ENCODE measurements at places on chromosomes 4 and X.

DNA sequence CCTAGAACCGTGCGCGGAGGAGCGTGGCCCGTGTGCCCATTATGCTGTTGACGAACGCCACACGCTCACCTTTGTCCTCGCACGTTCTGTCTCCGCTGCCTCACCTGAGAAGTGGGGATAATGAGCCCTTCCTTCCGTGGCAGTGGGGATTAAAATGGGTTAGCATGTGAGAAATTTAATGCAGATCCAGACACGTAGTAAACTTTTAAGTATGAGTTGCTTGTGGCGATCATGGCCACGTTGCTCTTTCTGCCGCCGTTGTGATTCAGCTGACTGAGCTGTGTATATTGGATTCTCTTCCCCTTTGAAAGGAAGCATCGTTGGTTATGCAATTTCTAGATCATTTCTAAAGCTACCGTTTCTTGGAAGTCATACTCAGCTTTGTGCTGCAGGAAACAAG lies 16.5 kb downstream of the TBC1D14 start:
- DNase-seq = peak; percentile 27

GRCh38 chr4:169200361-169201030 lies 70.3 kb downstream of the SH3RF1 start:
- no peak for DNase-seq

GRCh38 chr4:100254237-100254636 lies 64.0 kb upstream of the DDIT4L start:
- no peak for DNase-seq

GRCh38 chr4:125200556-125200955 lies 114.2 kb upstream of the FAT4 start:
- DNase-seq = no peak

DNA sequence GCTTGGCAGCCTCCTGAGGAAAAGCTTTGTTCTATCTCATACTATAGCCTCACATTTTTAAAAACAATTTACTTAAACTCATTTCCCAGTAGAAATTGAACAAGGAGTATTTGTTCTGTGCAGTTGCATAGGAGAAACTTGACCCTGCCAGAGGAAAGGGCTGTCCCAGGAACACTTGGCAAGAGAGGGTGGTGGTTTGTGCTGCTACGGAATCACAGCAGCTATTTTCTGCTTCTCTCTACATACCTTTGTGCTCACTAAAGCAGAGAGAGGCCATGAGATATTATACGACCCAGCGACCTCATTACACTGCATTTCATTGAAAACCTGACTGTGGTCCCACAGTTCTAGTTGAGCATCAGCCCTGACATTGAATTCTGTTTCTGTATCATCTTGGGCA lies 83.1 kb upstream of the LANCL3 start:
- DNase-seq = no peak

DNA sequence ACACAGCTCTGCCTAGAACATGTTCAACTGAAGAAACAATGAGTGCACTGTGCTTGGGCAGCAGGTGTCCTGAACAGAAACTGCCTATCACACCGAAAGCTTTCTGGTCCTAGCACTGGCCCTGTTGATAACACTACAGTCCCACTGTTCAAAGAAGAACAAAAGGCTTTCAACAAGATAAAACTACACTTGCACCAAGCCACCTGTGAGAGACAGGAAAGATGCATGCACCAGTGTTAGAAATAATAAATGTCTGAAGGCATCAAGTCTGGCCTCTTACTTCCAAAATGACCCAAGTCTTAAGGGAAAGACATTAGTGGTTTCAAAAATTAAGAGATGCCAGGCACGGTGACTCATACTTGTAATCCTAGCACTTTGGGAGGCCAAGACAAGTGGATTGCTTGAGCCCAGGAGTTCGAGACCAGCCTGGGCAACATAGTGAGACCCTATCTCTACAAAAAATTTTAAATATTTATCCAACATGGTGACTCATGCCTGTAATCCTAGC lies 68.7 kb downstream of the APBB2 start:
- no peak for DNase-seq

- no peak for DNase-seq
Observed at GRCh38 chr4:10403633-10404445, 53.4 kb downstream of the ZNF518B start.

GRCh38 chr4:98657531-98658286 lies 702 bp downstream of the TSPAN5 start:
- peak; percentile 63 for DNase-seq

DNA sequence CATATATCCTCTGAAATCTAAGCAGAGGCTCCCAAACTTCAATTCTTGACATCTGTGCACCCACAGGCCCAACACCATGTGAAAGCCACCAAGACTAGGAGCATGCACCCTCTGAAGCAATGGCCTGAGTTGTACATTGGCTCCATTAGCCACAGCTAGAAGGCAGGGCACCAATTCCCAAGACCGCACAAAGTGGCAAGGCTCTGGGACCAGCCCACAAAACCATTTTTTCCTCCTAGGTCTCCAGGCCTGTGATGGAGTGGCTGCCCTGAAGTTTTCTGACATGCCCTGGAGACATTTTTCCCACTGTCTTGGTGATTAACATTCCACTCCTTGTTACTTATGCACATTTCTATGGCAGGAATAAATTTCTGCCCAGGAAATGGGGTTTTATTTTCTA lies 232.2 kb upstream of the GRID2 start:
- DNase-seq = no peak

GRCh38 chr4:41006141-41006540 lies 208.2 kb downstream of the APBB2 start:
- DNase-seq = no peak

- DNase-seq = no peak
Observed at GRCh38 chr4:17055788-17056187, 157.3 kb upstream of the LDB2 start.

- DNase-seq = peak; percentile 37
Observed at GRCh38 chrX:108091878-108092291, 307 bp downstream of the ATG4A start.

- no peak for DNase-seq
Observed at GRCh38 chr4:117634716-117635115, 399.6 kb upstream of the NDST3 start.

DNA sequence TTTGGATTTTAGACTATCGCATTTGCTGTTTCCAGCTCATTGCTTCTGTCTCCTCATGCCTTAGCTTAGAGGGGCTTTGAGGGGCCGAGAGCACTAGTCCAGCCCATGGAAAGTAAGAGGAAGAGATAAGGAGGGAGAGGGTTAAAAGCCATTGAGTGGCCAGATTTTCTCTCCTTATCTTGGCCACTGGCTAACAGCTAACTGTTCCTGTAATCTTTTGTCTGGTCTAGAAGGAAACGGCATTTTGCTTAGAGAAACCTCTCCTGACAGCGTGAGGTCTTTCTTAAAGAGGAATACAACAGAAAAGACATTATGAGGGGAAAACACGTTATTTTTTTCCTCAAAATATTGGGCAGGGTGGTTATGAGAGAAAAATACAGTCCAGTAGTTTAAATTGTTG lies 7.9 kb downstream of the GPR101 start:
- no peak for DNase-seq

- peak; percentile 2 for DNase-seq
Observed at GRCh38 chr4:138241281-138242075, 671 bp downstream of the SLC7A11 start.

DNA sequence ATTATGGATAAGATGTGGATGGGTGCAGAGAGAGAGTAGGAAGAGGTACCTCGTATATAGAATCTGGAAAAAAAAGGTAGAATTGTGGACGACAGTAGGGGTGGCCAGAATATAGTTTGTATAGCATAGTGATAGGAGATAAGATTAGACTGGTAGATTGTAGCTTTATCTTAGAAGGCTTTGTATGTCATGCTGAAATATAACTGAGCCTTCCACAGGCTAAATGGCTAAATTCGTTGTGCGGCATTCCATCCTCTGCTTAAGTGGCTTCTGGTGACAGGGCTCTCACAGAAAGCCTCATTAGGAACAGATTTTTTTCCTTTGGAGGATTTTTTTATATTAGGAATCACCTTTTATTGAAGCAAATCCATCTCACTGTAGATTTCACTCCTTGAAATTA lies 142.3 kb upstream of the BMPR1B start:
- DNase-seq = no peak

DNA sequence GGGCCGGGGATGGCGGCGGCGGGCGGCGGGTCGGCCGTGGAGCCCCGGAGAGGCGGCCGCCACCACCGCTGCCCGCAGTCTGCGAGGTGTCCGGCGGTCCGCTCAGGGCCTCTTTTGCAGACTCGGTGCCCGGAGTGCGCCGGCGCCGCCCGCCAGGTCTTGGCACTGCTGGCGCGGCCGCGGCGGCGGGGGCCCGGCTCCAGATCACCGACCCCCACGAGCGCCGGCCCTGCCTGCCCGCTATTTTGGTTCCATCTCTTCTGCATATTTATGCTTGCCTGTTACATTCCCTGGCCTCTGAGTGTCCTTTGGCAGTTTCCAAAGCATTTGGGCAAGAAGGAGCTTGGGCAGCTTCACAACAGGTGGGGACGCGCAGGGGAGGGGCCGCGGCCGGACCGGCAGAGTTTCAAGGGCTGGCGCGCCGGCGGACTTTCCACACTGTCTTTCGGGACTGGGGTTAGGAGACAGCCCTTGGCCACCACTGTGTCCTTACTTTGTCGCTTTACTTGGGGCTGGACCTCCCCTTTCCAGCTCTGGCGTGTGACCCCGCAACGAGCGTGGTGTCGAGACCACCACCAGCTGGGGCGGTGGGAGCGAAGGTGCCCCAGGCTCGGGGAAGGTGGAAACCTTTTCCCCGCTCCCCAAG lies 668 bp upstream of the TAPT1 start:
- peak; percentile 50 for DNase-seq

- DNase-seq = no peak
Observed at GRCh38 chr4:139503622-139504166, 49.8 kb downstream of the RAB33B start.

DNA sequence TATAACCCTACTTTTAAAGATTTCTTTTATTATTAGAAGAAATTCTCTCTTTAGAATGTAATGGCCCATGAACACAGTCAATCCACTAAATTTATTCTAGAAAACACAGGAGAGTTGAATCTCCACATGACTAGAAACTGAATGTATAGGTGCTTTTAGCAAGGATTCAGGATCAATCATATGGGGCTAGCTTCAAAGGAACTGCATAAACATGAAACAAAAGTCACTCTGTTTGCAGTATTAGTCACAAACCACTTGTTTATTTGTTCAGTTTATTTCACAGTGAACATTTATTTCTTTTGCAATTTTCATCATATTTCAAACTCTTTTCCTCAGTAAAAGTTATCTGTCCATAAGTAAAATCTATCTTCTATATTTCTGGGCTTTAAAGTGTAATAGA lies 1604.6 kb downstream of the PCDH18 start:
- no peak for DNase-seq

DNA sequence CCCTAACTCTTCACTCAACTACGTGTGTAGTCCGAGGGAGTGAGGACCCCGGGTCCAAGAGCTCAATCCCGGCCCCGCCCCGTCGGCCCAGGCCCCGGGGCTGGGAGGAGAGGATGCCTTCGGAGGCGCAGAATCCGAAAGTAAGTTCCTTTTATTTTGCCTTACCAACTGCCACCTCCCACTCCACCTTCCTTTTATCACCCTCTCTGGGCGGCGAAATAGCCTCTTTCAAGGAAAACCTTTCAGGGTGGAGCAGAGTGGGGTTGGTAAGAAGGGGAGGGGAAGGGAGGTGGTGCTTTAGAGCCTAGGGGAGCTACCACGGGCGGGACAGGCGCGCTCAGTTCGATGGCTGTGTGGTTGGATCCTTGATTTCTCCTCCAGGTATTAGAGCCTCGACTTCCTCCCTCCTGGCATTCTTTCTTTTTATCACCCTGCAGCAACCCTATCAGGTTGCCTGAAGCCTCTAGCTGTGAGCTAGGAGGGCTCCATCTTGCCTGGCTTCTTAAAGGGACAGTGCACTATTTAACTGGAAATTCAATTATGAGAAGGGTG lies 191.2 kb downstream of the RRAGB start:
- peak; percentile 8 for DNase-seq

- no peak for DNase-seq
Observed at GRCh38 chr4:6773616-6774540, 8.6 kb upstream of the KIAA0232 start.

DNA sequence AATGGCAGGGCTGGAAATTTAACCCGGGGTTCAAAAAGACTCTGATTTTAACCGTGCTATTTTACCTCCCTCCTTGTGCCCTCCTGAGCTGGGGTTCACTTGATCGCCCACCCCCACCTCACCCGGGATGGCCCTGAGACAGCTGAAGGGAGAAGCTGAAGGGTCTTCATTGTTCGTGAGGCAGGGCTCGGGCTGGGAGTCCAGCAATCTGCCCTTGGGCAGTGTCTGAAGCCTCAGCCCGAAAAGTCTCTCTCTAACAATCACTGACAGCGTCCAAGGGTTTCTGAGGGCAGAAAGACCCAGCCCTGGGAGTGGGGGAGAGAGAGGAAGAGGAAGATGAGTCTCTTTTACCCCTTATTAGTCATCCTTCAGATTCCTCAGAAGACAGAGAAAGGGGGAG lies 39.4 kb upstream of the PHOX2B start:
- no peak for DNase-seq

DNA sequence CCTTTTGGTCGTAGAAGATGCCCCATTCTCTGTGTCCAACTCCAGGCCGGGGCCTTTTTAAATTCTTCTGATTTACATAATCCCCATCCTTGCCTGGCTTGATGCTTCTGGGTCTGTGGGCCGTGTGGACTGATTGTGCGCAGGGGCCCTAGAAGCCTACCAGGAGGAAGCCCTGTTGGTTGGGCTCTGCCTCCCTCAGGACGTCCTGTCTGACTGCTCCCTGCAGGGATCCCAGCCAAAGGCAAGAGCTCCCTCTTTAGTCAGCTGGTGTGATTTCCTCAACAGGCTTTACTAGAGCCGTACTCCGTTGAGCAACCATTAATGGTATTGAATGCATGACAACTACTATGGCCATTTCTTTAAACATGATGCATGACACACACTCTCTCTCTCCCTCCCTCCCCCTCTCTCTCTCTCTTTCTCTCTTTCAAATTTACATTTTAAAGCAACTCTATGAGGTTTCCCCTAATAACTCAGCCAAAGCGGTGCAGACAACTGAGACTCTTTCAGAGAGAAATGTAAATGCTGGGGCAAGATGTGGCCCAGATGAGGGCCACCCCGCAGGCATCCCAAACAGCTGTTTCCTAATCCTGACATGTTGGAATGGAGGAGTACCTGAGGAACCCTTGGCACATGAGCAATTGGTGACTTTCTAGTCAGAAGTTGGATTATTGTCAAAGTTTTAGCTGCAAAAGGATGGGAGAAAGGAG lies 117.3 kb downstream of the DRD5 start:
- no peak for DNase-seq

DNA sequence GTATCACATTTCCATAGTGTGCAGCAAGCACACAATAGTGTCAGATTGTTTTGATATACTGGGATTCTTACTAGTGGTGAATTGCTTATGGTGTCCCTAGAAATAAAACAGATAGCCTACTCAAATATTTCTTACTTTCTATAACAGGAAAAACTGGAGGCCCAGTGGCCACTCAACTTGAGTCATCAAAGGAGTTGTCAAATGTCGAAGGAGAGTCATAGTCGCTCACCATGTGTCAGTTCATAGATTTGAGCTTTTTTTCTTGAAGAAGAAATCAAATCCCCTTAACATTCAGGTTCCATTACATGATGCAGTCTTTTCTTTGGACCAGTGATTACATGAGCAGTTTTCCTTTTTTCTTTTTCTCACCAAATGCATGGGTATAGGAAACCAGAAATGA lies 1271.0 kb downstream of the RAPGEF2 start:
- no peak for DNase-seq

Data from activated CD4-positive, alpha-beta T cell treated with anti-CD3 and anti-CD28 coated beads, Interleukin-2, amount 50 U/mL, for 48 hours (primary cell).